ENCODE measurements at places on chromosomes 1 and 21.
A peak's percentile ranks its signal among the peaks of the same experiment; 100 is the strongest.

- no peak for DNase-seq
These were observed 33.1 kb upstream of the LBR start for GRCh38 chr1:225460737-225461532.

GRCh38 chr21:34911360-34911759, 137.7 kb downstream of the RUNX1 start:
- DNase-seq = no peak

GRCh38 chr1:67144696-67145095, 9.9 kb upstream of the C1orf141 start:
- no peak for DNase-seq

DNA sequence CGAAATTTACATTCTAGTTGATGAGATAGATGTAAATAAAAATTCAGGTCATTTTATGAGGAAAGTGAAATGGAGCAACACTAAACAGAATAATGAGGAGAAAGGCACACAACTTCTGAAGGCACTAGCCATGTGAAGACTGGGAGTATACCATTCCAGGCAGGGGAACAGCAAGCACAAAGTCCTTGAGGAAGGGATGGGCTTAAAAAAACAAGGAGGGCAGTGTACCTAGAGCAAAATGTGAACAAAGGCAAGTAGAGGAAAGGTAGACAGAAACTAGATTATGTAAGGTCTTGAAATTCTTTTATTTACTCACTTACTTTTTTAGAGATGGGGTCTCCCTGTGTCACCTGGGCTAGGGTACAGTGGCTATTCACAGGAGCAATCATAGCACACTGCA, 54.1 kb upstream of the LRIG2 start:
- DNase-seq = no peak

- DNase-seq = no peak
These were observed 232.6 kb upstream of the POU3F1 start for GRCh38 chr1:38279148-38279547.

DNA sequence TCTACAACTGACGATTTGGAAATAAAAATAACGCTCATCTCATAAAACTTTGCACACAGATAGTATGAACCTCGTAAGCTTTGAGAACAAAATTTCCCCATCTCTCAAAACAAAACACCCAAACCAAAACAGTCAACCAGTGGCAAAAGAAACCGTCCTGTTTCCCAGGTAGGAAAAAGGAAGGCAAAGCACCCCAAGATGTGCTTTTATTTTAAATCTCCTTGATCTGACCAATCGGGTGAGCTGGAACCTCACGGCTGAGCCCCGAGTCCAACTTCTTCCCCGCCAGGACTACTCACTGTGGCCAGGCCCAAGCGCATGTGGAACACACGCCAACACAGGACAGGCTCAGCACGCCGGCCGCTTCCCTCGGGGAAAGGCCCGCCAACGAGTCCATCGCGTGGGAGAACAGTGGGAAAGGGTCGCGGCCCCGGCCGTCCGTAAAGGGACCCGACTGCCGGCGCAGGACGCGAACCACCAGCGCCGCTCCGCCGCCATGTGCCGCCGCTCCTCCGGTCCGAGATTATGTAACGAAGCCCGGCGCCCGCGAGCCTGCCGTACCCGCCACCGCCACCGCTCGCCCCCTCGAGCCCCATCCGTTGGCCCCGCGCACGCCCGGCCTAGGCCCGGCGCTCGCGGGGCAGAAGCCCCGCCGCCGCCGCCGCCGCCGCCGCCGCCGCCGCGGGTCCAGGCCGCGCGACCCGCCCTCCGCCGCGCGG, 759 bp downstream of the AHCTF1 start:
- DNase-seq = peak; percentile 62

Measured in AG10803 (cell line).